ENCODE measurements at places on chromosomes 3 and 15.

DNA sequence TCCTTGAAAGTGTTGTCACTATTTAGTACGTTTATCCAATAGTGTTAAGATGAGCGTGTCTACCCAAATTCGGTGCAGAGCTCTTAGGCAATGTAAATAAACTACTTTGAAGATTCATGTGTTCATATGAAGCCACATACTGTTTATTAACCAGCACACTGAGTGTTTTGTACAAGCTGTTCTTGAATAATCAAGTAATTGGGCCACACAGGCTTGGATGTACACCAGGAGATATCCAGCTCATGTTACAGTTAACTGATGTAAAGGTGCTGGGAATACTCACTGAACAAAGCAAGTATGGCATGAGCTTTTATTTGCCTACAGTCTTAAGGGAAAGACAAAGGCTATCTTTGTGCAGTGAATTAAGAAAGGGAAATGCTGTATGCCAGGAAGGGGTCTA, 632 bp upstream of the DHX36 start:
- DNase-seq, result no peak

DNA sequence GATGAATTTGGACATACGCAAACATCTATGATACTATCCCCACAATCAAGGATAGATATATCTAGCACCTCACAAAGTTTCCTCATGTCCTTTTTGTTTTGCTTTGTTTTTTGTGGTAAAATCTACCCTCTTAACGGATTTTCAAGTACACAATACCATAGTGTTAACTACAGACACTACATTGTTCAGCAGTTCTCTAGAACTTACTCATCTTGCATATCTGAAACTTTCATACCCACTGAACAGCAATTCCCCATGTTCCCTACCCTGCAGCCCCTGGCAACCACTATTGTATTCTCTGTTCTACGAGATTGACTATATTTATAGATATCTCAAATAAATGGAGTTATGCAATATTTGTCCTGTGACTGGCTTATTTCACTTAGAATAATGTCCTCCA, 58.1 kb upstream of the TJP1 start:
- DNase-seq, result no peak

GRCh38 chr15:76533995-76534394, 197.4 kb downstream of the ISL2 start:
- no peak for DNase-seq

DNA sequence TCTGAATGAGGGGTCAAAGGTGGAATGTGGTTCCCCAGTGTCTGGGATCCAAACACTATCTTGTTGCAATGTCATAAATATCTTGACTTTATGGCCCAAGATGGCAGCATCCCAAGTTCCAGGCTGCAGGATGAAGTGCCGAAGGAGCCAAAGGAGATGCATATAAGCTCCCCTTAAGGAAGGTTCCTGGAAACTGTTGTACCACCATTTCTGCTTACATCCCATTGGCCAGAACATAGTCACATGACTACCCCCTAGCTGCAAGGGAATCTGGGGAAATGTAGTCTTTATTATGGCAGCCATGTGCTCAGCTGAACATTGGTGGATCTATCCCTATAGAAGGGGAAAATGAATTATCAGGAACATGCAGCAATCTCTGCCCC, 54.3 kb downstream of the BDH1 start:
- no peak for DNase-seq

DNA sequence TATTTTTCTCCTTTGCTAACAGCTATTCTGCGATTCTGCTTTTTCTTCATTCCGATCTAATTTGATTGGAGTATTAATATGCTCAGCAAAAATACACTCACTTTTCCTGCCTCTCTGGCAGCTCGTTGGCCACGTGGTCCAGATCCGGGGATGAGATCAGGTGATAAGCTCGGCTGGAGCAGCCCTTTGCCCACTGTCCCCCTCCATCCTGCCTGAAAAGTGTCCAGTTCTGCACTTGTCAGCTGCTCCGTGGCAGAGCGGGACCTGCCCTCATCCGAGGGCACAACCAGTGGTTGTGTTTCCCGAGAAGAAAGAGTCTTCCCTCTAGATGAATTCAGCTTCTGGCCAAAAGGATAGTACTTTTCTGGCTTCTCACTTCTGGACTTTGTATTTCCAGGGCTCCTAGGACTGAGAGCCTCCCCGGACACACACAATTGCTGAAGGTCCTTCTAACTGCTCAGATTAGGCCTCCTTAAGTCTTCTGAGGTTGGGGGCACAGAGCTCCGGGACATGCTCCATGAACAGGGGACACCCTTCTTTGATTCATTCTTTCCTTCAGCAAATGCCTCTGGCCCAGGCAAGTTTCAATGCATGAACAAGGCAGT, 103.9 kb upstream of the ALDH1A3 start:
- DNase-seq, result no peak

GRCh38 chr15:75694241-75695182, 18.1 kb downstream of the CSPG4 start:
- DNase-seq, result no peak

DNA sequence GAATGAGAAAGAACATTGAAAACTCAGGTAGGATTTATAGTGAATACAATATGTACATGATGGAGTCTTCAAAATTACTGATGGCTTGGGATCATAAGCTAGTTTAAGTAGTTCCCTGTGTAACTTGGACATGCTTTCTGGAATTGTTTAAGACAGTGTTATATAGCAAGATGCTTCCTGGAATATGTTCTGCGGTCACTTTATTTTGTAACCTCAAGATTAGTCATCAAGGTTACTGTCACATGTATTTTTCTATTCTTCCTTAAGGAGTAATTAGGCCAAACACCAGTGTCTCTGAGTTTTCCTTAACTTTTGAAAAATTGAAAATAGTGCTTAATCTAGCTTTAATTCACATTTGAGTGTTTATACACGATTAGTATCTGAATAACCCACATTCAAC, 760.3 kb upstream of the ARRDC4 start:
- no peak for DNase-seq

GRCh38 chr3:1987980-1988379, 110.7 kb upstream of the CNTN4 start:
- no peak for DNase-seq

DNA sequence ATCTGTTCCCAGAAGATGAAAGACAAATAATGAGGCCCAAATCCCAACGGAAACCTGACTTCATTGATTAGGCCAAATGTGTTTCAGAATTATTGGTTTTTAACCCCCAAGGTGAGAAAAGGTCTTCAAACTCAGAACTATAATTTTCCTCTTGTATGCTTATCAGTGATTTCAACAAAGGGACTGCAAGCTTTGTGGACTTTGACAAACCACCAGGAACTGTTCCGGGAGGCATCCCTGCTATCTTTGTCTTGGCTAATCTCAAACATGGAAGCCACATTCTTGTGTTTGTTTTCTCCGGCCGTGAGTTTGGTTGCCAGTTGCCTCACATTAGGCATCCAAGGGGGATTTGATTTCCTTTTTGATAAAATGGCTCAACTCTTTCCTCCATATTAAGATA, 19.5 kb downstream of the ARHGEF3 start:
- DNase-seq, result no peak

- no peak for DNase-seq
Measured at GRCh38 chr3:14141602-14142341, 16.9 kb downstream of the TMEM43 start.

Data from suprapubic skin (tissue), 4 donors.